Transverse colon (tissue), 4 donors: ENCODE measurements at places on chromosomes 2 and 18. TPM values are rescaled to one million over a fixed set of nuclear protein-coding genes. Genes with fewer than 3 reads are reported as not detected.

GRCh38 chr2:211867845-211868451 is 670.7 kb downstream of the ERBB4 start:
- H3K27me3 ChIP-seq, result no peaks in the 10 kb centered on the region
- no peak overlapping the region for H3K4me3 ChIP-seq
- no peaks in the 10 kb centered on the region for H3K4me1 ChIP-seq
- no peak overlapping the region for H3K27ac ChIP-seq
- H3K36me3 ChIP-seq, result no peaks in the 10 kb centered on the region

DNA sequence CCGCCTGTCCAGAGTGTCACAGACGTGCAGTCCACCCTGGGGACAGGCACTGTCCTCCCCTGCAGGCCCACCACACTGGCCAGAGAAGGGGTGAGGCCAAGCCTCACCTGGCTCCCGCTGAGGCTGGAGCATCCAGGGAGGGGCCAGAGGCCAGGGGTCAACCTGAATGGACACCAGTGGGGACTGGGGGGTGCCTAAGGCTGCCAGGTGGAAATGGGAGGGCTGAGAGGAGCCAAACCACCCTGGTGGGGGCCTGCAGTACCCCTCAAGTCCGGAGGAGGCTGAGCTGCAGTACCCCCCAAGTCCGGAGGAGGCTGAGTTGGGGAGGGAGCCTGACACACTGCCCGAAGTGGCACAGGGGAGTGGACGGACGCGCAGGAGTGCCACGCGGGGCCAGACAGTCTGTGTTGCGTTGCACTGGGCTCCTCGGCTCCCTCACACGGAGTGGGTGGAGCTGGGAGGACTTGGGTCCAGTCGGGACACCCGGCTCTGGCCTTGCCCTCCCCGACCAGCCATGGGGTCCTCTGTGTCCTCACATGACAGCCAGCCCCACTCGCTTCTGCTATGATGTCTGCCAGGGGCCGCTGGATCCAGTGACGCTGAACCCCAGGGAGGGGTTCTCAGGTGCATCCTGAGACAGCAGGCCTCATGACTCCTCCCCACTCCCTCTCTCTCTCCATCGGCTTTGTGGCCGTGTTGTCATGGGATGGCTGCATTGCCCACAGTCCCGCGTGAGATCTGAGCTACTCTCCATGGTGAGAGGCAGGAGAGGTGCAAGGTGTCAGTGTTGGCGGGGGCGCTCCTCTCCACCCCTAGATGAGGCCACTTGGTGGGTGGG is 22.3 kb upstream of the GPC1 start:
- no peak overlapping the region for H3K4me3 ChIP-seq
- DNase-seq, result no peak
- no peak overlapping the region for H3K27ac ChIP-seq
- no peaks in the 10 kb centered on the region for H3K4me1 ChIP-seq

GRCh38 chr2:225472161-225472560 is 72.7 kb downstream of the NYAP2 start:
- H3K4me1 ChIP-seq, result peaks cover 10% of the 10 kb centered on the region
- no peak for DNase-seq
- no peak overlapping the region for H3K27ac ChIP-seq
- H3K36me3 ChIP-seq, result no peaks in the 10 kb centered on the region

GRCh38 chr2:201420442-201421113 is 30.7 kb downstream of the TRAK2 start:
- no peaks in the 10 kb centered on the region for H3K36me3 ChIP-seq
- DNase-seq, result no peak
- H3K27me3 ChIP-seq, result no peaks in the 10 kb centered on the region
- peaks cover 52% of the 10 kb centered on the region for H3K4me1 ChIP-seq

DNA sequence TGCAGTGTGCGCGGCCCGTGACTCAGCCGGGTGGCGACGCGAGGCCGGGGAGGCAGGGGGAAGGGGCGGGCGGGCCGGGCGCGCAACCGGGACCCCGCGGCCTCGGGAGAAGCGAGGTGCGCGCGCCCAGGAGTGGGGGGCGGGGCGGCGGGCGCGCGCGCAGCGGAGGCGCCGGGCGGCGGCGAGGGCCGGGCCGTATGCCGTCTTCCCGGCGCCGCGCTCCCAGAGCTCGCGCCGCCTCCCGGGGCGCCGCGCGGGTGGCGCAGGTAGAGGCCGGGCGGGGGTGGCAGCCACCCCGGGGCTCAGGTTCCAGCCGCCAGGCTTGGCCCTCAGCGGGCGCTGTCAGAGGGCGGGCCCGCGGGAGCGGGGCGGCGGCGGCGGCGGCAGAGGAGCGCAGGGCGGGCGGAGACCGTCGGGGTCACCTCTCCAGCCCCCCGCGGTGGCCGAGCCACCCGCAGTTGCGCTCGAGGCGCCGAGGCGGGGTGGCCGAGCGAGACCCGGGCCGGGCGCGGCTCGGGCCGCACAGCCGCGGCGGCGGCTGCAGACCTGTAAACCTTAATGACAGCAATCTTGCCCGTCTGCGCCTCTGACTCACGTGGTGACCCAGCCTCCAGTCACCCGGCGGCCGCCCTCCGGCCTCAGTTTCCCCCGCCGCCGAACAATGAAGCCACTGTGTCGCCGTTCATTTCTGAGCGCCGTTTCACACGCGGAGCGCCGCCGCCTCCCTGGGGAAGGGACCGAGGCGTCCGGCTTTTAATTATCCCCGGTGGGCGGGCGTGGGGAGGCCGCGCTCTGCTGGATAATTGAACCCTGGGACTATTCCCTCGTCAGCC is 25.3 kb upstream of the SMAD7 start:
- H3K27me3 ChIP-seq, result no peaks in the 10 kb centered on the region
- H3K36me3 ChIP-seq, result no peaks in the 10 kb centered on the region
- peak overlapping the region; percentile 73 for H3K4me3 ChIP-seq

DNA sequence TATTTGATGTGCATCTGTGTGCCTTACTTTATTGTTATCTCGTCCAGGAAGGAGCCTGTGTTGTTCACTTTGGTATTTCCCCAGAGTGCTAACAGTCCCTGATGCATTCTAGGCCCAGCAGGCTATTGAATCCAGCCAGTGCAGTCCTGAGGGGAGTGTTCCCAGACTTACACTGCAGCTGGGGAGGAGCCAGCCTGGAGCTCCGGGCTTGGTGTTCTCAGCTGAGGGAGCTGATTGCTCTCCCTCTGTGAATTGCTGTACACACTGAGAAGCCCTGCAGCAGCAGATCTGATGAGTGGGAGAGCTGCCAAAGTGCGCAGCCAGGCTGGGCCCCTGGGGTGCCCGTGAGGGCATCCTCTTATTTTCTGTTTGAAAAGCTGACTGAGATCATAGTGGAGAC is 159.2 kb downstream of the GALNT3 start:
- H3K36me3 ChIP-seq, result no peaks in the 10 kb centered on the region
- H3K4me1 ChIP-seq, result no peaks in the 10 kb centered on the region
- H3K27ac ChIP-seq, result no peak overlapping the region
- H3K27me3 ChIP-seq, result no peaks in the 10 kb centered on the region

DNA sequence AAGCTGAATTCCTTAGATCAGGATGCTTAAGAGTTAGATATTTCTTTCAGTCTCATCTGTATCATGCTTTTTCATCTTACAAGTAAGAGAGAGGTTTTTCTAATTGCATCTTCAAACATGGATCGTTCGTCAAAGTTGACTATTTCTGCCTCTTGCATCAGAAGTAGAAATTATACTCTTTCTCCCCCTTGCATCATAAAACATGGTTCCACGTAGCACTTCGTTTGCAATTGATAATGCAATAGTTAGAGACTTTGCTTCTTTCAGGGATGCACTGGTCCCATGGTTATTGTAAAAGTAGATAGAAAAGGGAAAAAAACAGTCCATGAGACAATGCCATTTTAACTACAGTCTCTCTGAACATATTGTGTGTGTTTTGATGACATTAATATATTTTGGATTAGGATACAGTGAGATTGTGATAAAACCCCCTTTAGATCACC is 75.1 kb upstream of the PARD3B start:
- no peaks in the 10 kb centered on the region for H3K36me3 ChIP-seq
- no peaks in the 10 kb centered on the region for H3K4me1 ChIP-seq
- no peak overlapping the region for H3K27ac ChIP-seq
- no peak for DNase-seq
- no peak overlapping the region for H3K4me3 ChIP-seq

DNA sequence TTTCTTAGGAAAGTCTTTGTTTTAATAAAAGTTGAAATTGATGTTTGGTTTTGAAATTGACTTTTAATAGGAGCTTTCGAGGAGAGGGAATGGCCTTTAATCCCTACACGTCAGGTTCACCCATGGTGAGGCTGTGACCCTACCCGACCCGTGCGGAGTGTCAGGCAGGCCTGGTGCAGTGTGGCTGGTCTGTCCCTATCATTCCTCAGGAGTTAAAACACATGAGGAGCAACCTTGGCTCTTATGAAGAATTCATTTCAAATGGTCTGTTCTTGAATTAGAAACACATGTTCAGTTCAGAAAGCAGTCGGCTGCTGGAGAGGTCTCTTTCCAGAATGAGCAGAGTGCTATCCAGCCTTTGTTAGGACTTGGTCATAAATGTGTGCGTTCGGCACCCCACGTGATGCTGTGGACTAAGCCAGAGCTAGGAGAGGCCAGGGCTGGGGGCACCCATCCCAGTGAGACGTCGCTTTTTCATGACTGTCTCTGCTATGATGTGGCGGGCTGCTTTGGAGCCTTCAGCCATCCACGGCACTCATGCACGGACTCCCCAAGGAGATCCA is 54.7 kb downstream of the EMILIN2 start:
- H3K4me3 ChIP-seq, result no peak overlapping the region
- no peak overlapping the region for H3K27ac ChIP-seq
- no peak for DNase-seq
- H3K4me1 ChIP-seq, result no peaks in the 10 kb centered on the region

DNA sequence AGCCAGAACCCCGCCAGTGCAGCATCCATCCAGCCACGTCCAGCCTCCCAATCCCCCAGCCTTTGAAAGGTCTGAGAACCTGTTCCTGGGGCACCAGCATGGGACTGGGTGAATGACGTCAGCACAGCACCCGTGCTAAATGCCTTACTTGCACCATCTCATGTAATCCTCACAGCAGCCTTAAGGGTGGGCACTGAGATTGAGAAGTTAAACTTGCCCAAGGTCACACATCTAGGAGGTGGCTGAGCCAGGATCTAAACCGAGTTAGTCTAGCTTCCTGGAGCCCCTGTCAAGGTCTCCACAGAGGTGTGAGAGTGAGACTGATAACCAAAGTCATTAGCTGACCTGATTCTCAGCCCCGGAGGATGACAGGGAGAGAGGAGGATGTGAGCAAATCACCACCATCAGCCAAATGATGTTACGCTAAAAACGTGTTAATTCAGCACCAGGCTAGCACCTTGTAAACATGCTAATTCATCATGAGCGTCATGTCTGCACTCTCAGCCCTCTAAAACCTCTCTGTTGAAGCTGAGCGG is 4.6 kb downstream of the CD8A start:
- peaks cover 22% of the 10 kb centered on the region for H3K4me1 ChIP-seq
- peaks cover 36% of the 10 kb centered on the region for H3K27me3 ChIP-seq
- no peaks in the 10 kb centered on the region for H3K36me3 ChIP-seq
- H3K4me3 ChIP-seq, result no peak overlapping the region
- no peak for DNase-seq

The PTPRM gene
- total RNA-seq, result 50.5 TPM

The DPYSL5 gene
- total RNA-seq, result not detected

The NAGK gene
- total RNA-seq, result 58.0 TPM

The ACTR1B gene
- total RNA-seq, result 152 TPM

The IL37 gene
- 2.6 TPM for total RNA-seq
